ENCODE measurements at places on chromosomes 4 and X. TPM values are rescaled to one million over a fixed set of nuclear protein-coding genes. Genes with fewer than 3 reads are reported as not detected.

GRCh38 chr4:2412534-2412884, 5.9 kb downstream of the ZFYVE28 start:
- no peak for DNase-seq

- no peak for DNase-seq
These were observed 55.5 kb downstream of the PJA1 start for GRCh38 chrX:69109706-69110105.

DNA sequence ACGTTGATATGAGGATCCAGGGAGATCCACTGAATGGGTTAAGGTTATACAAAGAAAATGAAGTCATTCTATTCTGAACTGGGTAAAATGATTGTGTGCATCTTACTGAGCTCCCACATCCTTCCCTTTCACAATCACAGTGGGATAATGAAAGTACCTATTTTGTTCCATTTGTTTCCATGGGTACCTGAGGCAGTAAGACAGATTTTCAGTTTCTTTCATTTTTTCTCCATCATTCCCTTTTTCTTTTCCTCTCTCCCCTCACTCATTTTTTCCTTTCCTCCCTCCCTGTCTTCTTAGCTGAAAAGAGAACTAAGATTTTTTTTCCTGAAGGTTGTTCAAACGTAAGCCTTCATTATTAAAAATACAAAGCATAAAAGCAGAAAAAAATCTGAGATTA, 4.6 kb downstream of the GRIA2 start:
- DNase-seq = no peak

DNA sequence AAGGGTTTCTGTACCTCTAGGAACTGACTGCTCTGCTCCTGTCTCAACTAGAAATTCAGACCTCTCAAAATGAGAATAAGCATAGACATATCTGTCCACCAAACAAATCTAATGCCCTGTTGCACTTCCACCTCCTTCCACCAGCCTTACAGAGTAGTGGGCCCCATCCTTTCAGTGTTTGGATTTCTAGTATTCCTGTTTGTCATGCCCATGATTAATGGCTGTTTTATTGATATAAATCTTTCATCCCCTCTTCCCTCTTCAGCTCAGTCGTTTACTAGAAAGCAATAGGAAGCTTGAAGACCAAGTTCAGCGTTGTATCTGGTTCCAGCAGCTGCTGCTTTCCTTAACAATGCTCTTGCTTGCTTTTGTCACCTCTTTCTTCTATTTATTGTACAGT, 46.2 kb downstream of the MOSPD2 start:
- peak; percentile 28 for DNase-seq

Gene SPINK2
- total RNA-seq = not detected

GRCh38 chr4:153676984-153677383, 7.1 kb upstream of the TLR2 start:
- peak; percentile 88 for DNase-seq

- no peak for DNase-seq
These were observed 1.3 kb downstream of the DLG3 start for GRCh38 chrX:70445951-70446350.

DNA sequence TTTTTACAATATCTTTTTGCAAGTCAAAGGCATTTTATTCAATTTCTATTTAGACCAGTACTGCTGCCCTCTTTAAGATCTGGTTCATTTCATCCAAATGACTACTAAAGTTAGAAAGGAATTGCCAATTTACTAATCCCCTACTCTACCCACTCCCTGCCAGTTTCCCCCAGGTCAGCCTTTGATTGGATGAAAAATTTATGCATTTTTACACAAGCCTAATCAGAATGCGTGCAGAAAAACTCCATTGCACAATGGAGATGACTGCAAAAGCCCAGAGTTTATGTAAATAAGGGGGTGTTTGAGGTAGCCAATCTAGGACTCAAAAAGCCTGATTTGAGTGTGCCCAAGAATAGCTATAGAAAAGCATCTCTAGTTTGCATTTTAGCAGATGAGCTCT, 310.6 kb downstream of the PABPC4L start:
- no peak for DNase-seq

GRCh38 chr4:23923141-23923540, 33.3 kb upstream of the PPARGC1A start:
- DNase-seq = no peak

Gene FGG
- total RNA-seq = not detected

DNA sequence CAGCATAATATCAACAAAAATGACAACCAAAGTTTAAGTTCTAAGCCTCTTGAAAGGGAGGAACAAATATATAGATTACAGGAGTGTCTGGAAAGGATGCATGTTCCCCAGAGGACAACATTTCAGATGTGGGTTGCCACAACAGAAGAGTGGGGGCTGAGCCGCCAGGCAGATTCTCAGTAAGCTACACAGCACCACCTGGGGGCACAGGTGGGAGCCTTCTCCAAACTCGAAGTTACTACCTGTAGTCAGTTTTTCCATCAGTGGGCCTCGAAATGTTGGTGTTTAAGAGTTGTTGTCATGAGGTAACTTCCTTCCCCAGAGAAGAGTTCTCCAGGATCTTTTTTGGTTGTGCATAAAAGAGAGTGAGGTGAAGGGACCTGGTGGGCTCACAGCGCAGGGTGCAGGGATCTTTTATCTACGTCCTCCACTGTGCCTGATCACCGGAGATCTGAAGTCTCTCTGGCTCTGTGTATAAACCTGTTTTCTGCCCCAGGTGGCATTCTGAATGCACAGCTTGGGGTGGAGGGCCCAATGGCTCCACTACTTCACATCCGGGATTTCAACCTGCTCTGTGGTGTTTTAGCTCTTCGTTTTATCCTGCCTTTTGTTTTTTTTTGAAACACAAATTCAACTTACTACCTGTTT, 58.4 kb upstream of the STS start:
- DNase-seq = peak; percentile 31

Gene GRIA2
- total RNA-seq = not detected

DNA sequence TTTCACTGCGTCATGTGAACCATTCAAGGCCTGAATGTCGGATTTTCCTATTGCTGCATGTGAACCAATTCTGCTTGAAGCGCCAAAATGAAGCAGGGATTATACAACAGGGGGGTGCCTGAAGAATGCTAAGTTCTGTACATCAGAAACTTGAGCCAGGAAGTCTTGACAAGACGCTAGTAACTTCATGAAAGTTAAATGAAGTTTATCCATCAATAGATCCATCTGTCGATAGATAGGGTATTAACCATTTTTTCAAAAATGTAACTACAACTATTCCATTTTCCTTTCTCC, 590 bp upstream of the NAF1 start:
- DNase-seq = peak; percentile 30

Gene MAGEC2
- total RNA-seq = not detected

GRCh38 chr4:102586644-102587021, 85.5 kb downstream of the NFKB1 start:
- no peak for DNase-seq

Gene LINC00632
- total RNA-seq = 0.26 TPM

- no peak for DNase-seq
These were observed 373.0 kb upstream of the HTR2C start for GRCh38 chrX:114210879-114211278.

GRCh38 chr4:54660591-54660990, 2.8 kb downstream of the KIT start:
- no peak for DNase-seq

Gene CITED1
- 0.13 TPM for total RNA-seq

DNA sequence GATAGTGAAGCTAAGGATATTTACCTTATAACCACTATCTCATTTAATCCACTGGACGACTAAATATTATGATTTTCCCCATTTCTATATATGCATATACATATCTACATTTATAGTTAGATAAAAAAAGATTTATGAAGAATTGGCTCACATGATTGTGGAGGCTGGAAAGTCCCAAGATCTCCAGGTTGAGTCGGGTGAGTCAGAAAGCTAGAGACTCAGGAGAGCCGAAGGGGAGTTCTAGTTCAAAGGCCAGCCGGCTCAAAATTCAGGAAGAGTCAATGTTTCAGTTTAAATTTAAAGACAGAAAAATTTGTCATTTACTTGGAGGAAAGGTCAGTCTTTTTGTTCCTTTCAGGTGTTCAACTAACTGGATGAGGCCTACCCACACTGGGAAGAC, 158.2 kb upstream of the CPEB2 start:
- no peak for DNase-seq

- no peak for DNase-seq
These were observed 36.9 kb upstream of the ADAD1 start for GRCh38 chr4:122341886-122342285.

GRCh38 chrX:133005042-133005441, 46.6 kb upstream of the HS6ST2 start:
- no peak for DNase-seq

Gene TEX13D
- not detected for total RNA-seq
